ENCODE measurements at places on chromosomes 2 and 18.

- no peak for DNase-seq
Observed at GRCh38 chr2:25426326-25426725, 84.6 kb upstream of the DNMT3A start.

- no peak for DNase-seq
Observed at GRCh38 chr2:67057901-67058703, 339.0 kb upstream of the ETAA1 start.

DNA sequence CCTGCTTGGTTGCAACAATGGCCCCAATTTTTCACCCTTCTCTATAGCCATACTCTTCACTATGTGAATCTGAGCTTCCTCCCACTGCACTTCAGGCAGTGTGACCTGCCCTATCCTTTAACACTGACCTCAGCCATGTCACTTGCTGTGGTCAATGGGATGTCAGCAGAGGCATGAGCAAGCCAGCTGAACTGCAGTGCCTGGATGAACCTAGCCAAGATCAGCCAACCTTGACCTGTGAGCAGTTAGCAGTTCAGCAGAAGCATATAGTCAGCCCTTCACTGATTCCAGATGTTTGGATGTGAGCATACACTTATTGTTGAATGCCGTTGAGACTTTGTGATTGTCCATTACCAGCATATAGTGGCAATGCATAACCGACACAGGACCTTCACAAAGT, 63.4 kb upstream of the BOD1L2 start:
- no peak for DNase-seq

DNA sequence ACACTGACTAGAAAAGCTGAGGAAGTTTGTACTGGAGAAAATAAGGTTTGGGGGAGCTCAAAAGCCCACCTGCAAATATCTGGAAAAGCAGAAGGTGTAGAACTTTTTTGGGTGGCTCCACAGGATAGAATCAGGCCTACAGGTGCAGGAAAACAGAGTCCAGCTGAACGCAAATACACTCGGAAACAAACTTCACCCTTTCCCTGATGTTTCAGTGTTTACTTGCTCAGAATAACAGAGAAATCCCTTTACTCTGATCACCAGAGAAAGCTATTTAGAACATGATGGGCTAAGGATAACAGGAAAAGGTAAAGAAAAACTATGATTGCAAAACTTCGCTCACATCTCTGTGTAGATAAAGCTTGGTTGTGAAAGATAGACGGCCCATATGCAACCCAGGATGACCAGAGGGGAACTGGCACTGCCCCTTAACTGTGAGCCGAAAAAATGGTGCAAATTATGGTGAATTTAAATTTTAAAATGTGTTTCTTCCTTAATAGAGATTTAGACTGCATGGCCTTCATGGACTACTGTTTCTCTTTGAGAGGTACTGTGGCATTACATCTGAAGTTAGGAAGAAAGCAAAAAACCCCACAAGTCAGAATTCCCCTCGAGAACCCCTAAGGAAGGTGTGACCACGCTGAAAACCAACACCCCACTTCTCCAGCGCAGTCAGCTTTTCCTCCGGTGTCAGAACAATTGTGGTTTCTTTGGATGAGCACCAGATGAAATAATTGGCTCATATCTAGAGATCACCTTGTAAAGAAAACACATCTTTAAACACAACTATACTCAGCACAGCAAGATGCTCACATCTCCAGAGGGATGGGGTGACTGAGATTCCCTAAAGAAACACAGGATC, 84.5 kb upstream of the TMEM247 start:
- DNase-seq, result no peak

- no peak for DNase-seq
Observed at GRCh38 chr2:191222952-191223351, 22.3 kb upstream of the MYO1B start.

DNA sequence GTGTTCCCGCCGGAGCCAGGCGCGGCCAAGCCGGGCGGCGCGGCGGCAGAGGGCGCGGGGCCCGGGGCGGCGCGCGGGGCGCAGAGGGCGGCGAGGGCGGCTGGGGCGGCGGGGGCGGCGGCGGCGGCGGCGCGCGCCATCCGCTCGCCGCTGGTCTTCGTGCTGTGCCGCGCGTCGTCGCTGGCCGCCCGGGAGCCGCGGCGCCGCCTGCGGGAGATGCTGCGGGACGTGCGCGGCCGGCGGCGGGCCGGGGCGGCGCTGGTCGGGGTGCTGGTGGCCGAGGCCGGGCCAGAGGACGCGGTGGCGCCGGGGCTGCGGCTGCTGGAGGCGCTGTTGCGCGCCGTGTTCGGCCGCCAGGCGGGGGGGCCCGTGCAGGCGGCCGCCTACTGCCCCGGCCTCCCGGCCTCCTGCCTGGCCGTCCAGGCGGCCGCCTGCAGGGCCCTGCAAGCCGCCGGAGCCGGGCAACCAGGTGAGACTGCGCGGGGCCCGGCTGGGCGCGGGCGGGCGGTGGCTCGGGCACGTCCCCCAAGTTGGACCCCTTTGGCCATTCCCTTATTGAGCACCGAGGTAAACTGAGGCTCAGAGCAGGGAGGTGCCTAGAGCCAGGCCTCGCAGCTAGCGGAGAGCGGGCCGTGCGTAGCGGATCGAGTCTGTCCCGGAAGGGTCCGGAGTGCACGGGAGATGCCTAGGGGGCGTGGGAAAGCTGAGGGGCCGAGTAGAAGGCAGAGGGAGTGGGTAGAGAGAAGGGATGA, 584 bp downstream of the C2orf72 start:
- DNase-seq, result no peak

DNA sequence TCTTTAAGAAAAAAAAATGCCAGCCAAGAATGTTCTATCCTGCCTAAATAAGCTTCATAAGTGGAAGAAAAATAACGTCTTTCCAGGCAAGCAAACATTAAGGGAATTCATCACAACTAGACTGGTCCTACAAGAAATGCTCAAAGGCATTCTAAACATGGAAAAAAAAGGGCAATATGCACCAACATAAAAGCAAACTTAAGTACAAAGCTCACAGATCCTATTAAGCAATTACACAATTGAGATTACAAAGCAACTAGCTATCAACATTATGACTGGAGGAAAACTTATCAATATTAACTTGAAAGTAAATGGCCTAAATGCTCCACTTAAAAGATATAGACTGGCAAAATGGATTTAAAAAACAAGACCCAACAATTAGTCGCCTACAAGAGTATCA, 240.6 kb upstream of the CTAGE1 start:
- no peak for DNase-seq

DNA sequence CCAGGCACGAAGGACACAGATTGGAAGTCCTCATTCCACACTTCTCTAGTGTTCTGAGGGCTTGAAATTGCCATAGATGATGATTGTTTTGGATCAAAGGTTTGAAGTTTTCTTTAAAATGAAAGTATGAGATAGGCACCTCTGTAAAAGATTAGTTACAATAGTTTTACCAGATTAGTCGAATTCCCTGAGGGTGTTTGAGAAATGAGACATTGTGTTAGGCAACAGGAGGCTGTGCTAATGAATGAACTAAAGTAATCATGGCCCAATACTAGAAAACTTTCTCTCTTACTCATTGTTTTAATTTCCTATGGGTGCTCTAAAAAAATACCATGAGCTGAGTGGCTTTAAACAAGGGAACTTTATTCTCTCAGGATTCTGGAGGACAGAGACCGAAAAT, 421.7 kb downstream of the RNF144A start:
- DNase-seq, result no peak

- no peak for DNase-seq
Observed at GRCh38 chr2:120586507-120587278, 149.0 kb upstream of the GLI2 start.

GRCh38 chr2:126836761-126837679, 61.7 kb upstream of the TEX51 start:
- DNase-seq, result no peak

- no peak for DNase-seq
Observed at GRCh38 chr18:46497129-46497528, 159.9 kb downstream of the LOXHD1 start.

DNA sequence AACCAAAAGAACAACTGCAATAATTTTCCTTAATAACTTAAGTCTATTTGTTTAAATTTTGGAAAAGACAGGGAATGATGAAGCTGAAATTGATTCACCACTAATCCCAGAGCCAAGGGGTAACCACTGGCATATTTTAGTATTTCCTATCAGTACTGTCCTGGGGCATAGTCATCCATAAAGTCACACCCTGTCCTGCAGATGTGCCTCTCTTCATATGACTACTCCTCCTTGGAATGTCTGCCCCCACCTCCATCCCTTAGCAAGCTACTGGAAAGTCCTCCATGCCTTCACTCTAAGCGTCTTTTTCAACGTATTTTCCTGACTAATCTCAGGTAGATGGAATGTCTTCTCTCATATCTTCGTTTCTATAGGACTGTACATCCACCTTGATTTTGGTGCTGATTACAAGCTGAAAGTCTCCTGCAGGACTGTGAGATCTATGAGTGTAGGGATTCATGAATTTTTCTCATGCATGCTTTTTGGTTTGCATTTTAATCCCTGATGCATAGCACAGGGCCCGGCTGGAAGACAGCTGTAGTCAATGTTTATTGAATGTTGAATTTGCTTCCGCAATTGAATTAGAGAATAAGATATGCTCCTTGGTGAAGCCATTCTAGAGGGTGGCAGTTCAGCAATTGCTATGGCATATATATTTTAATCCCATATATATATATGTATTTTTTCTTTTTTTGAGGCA, 85.6 kb downstream of the MOGAT1 start:
- no peak for DNase-seq

GRCh38 chr18:74115046-74115445, 32.6 kb downstream of the FBXO15 start:
- DNase-seq, result no peak

- DNase-seq, result no peak
Observed at GRCh38 chr2:202096736-202097135, 23.7 kb downstream of the KIAA2012 start.

DNA sequence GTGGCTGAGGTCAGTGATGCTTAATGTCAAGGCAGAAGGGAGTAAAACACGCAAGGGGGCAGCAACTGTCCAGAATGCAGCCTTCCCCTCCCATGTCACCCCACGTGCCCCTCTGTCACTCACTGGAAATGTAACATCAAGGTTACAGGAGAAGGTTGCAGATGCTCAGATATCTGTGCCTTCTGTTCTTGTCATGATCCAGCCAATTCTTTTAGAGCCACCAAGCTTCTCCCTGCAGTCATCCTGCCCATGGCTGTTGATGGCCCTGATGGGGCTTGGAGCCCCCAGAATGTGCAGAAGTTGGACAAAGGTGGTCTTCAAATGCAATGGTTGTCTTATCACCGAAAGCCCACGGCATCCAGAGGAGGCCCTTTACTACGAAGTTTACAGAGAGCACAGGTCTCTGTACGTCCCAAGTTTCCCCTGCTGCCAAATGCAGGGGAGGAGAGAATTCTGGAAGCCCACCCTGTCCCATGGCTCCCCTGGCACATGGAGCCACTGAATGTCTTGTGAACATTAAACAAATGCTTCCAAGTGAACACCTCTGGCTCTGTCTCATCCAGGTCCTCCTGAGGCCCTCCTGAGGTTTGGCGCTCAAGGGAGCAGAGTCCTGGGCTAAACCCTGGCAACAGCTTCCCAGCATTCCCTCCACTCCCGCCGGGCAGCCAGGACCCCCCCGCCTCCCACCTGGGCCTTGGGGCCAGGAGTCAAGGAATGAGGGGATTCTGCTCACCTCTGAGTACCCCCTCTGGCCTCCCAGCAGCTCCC, 4.5 kb upstream of the GPR55 start:
- no peak for DNase-seq

DNA sequence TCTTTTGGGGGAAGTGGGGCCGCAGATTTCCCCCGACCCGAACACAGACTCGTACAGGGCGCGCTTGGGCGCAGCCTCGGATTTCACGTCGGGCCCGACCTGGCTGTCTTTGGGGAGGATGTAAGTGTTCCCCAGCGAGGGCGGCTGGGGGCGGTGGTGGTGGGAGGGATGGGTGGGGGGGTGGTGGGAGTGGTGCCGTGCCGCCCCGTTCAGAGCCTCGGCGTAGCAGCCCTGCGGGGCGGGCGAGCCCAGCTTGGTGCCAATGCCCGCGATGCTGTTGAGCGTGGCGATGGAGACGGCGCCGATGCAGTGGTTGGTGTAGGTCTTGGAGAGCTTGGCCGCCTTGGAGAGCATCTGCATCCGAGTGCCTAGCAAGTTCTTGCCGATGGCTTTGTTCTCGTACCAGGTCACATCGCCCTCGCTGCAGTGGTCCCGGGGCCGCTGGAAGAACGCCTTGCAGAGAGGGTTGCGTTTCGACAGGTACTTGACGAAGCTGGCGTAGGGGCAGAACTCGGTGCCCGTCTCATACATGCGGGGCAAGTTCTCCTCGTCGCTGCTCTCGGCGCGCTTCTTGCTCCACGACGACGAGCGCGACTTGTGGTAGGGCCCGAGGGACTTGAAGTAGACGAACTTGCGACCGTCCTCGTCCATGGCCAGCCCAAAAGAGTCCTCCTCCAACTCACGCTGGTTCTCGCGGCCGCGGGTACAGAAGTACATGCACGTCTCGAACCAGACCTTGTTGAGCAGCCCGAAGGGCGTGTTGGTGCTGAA, 1.3 kb downstream of the KCTD1 start:
- no peak for DNase-seq

DNA sequence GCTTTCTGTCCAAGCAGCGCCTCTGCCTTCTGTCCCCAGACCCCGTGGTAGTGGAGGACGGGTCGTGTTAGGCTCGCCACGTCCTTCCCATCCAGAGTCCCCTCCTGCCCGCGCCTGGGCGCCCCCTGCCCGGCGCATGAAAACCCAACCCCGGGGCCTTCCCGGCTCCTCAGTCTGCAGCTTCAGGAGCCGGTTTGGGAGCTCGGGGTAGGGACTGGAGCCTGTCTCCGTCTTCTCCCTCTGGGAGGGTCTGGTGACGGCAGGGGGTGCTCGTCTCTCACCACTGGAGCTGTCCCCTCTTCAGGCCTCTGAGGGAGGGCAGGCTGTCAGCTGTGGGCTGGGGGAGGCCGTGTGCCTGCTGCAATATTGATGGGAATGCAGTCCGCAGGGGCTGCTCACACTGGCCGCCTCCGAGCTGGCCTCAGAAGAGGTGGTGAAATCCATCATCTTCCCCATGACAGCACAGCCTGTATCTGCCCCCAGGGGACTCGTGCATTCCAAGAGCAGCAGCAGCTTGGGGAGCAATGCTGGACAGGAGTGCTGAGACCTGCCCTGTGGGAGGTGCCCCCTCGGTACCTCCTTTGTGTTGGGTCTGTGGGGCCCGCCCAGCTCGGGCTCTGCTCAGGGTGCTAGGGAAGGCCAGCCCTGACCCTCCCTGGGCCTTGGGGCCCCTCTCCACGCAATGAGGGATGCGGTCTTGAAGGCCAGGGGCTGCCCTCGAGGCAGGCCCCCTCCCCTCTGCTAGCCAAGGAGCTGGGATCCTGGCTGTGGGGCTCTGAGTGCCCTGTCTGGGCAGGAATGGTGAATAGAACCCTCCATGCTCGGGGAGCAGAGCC, 17.8 kb upstream of the KLHL30 start:
- no peak for DNase-seq
